Stromal cell of bone marrow (primary cell): ENCODE measurements at places on chromosomes 2 and 18.

- DNase-seq, result no peak
Measured at GRCh38 chr2:10427618-10427949, 20.5 kb downstream of the ODC1 start.

DNA sequence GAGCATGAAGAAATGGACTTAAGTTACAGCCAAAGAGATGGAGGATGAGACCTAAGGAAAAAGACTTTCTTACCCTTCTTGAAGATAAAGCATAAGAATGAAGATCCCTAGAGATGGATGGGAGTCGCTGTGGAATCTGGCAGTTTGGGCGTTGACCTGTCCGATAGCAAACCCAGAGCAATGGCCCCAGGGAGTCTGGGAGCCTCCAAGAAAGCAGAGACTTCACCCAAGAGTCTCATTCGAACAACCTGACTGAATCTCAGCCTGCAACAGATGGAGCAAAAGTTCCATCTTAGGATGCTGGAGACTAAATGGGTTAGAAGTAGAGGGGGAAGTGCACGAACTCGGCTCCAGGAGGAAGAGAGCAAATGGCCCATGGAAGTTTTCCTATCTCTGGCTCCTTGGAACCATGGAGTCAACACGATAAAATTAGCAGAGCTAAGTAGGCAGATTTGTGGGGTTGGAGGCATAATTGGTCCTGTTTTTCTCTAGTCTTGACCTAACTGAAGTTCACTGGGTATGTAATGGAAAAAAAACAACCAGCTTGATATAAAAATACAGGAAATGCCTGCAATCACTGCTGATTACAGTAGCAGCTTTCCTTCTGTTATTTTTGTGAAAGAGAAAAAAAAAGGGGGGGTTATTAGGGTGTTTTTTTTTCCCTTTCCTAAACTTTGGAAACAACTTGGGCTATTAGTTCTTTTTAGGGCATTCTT, 178.4 kb upstream of the EPAS1 start:
- peak; percentile 42 for DNase-seq

DNA sequence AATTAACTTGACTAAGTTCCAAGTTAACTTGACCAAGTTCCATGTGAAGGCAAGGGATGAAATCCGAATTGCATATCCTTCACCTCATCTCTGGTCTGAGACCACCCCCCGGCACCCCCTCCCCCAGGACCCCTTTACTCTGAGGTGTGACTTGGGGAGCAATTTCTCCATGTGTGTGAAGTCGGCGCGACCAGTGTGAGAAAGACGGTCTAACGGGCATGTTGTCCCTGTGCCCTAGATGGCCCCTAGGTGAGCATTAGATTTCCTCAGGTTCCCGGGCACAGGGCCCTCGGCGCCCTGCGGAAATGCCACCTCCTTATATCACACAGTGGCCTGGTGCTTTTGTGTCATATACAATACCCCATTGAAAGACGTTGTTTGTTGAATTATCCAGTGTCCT, 137.1 kb downstream of the CTIF start:
- DNase-seq, result no peak

DNA sequence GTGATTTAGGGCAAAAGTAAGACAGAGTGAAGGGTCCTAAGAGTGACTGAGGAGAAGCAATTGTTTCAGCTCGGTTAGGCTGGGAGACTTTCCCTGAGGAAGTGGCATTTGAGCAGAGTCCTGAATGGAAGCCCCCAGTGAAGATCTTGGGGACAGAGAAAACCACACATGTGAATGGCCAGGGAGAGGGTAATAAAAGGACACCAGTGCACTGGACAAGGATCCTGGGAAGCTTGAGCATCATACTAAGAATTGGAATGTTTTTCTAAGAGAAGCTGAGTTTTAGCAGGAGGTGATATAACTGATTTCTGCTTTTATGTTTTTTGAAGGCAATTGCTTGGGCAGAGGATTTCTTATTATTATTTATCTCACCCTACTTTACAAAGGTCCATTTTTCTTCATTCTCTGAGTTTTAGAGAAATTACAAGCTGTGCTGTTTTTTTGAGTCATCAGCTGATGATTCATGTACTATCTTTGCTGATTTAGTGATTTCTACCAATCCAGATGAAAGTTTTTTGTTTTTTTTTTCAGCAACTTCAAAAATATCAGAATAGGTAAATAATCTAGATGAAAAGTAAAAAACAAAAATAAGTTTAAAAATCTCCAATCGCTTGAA, 43.5 kb downstream of the MFSD6 start:
- no peak for DNase-seq

DNA sequence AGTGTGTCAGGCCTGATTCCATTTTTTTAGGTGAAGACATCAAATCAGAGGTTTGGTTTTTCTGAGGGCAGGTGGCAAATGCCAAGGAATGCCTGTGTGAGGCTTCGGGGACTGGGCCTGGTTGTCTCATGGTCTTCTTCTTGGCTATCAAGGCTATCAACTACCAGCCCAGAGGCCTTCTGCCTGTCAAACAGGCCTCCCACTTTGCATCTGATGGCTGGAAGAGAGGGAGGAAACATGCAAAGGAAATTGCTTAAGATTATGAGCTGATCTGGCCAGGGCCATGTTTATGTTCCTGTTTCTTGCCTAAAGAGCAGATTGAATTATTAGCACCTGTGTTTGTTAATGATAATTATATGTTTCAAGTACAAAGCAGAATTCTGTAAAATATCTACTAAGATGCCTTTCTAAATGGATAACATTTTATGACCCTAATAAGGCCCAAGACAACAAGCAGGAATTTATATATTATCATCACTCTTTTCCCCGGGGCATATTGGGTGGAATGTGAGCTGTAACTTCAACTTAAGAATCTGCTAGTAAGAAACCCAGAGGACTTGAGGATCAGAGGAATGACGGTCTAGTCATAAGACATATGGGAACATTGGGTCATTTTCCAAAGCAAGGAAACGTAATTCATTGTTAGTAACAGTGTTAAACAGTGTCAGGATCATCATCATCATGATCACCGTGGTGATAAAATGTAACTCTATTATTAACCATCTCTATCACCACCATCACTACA, 123.2 kb downstream of the LYPD6B start:
- no peak for DNase-seq

DNA sequence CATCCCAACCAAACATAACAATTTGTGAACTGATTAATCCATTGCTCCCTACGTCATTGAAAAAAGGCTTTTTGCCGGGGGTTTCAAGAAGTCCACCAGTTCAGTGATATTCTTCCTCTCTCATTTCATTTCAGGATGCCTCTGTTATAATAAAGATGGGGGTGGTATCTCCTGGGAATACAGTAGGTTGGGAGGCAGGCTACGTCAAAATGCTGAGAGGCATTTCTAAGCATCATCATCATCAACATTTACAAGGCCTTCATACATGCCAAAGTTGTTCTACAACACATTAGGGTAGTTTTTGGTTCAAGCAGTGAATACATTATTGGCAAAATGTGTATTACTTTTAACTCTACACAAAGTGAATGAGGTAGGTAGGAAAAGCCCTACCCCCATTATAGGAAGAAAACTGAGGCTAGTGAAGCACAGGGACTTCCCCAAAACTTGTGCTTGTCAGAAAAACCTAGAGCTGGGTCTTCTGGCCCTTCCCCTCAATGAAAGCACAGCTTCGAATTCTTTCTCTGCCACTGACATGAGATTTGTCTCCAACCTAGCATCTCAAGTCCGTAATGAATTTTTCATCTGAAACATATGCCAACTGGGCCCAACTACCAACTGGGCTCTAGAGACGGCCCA, 11.3 kb downstream of the OSR1 start:
- no peak for DNase-seq

GRCh38 chr2:111638274-111638877, 245.6 kb downstream of the ANAPC1 start:
- DNase-seq, result no peak

DNA sequence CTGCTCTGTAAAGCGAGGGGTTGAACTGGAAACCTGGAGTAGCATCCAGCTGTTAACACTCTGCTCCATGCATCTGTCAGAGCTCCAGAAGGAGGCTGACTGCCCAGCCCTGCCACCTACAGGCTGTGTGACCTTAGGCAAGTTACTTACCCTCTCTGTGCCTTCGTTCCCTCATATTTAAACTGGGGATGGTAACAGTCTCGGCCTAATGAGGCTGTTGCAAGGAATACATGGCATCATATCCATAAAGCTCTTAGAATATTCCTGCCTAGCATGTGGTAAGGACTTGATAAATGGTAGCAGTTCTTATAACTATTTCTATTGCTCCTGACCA, 80.6 kb downstream of the LRRFIP1 start:
- DNase-seq, result no peak

DNA sequence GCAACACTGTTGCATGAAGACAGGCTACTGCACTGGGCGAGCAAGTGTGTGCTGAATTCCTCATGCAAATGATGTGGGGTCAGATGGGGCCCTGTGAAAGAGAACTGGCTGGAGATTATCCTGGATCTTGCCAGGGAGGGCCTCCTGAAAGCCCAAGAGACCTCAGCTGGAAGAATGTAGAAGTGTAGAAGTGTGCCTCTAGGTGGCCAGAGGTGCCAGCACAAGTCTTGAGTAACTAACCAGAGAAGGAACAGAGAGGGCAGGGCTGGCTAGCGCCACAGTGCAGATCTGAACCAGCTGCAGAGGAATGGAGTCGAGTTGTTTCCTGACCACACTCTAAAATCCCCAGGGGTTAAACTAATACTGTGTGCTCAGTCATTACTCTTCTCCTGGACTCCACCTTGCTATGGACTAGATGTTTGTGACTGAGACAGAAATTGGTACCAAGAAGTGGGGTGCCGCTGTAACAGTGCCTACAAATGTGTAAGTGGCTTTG, 399.3 kb downstream of the LRATD1 start:
- no peak for DNase-seq

DNA sequence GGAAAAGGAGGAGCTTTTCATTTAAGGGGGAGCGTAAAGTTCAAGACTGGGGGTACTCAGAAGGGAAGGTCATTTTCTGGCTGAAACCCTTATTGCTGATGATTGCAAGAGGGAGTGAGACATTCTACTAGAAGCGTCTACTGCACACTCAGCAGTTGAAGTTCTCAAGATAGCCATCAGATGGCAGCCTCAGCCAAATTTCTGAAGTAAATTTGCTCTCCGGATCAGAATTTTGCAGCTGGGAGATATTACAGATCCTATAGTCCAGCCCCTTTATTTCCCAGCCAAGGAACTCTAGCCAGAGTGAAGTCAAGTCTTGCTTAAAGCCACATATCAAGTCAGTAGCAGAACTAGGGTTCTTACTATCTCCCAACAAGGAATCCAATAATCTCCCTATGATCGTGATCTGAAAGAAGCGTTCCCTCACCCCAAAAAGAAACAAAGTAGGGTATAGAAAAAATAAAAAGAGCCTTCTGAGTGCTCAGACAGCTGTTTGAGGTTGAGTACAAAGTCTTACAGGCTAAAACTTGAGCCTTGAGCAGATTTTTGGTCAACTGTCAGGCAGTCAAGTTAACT, 24.0 kb downstream of the RAX start:
- DNase-seq, result peak; percentile 81

- DNase-seq, result no peak
Measured at GRCh38 chr2:20629581-20630171, 21.2 kb downstream of the HS1BP3 start.

DNA sequence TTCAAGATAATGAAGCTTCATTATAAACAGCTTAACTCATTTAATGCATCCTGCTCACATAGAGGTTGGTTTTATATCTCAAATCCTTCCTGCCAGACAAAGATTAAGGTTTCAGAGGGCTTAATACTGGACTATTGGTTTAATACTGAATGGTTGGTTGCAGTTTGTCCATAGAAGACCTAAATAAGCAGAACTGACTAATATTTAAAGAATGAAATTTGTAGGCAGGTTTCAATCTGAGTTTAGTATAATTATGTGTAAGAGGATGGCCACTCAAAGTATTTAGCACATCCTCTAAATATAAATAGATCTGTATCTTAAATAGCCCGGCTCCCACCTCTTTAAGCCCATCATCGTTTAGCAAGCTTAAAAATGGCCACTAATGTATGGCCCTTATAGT, 92.5 kb downstream of the EPB41L5 start:
- DNase-seq, result no peak

DNA sequence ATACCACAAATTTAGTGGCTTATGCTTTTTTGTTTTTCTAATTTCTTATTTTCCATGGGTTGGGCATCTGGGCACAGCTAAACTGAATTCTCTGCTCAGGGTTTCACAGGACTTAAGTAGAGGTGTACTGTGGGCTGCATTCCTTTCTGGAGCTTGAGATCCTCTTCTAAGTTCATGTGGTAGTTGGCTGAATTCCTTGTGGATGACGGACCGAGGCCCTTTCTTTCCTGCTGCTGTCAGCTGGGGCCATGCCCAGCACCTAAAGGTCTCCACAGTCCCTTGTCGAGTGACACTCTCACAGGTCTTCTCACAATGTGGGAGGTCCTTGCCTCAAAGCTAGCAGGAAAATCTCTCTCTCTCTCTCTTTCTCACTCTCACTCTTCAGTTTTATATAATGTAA, 433.5 kb upstream of the LRATD1 start:
- no peak for DNase-seq

DNA sequence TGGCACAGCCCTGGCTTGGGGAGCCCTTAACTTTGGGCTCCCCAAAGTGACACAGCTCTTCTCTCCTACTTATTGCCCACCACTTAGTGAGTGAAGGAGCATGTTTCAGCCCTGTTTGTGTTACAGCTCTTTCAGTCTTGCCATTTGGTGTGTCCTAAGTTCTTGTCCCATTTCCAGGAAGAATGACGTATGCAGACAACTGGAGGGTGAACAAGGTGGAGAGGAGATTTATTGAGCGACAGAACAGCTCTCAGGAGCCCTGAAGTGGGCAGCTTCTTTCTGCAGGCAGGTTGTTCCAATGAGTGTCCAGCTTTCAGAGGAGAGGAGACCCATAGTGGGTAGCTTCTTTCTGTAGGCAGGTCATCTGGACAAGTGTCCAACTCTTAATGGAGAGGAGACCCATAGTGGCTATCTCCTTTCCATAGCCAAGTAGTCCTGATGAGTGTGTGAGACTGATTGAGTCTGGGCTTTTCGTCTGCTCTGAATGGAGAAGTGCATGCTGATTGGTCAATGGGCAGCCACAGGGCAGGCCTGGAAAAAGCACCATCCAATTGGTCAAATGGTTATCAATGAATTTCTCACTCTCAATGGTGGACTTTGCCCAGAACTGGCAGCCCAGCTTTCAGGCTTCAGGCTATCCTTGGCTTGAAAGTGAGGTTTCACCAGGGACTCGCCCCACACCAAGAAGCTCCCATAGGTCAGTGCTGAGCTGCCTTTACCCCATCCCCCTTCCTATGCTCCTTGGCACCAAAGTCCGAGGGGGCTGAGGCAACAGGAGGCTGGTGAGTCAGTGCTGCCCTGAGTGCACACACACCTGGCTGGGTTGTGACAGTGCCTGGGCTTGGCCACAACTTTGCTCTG, 688.2 kb downstream of the NYAP2 start:
- no peak for DNase-seq

DNA sequence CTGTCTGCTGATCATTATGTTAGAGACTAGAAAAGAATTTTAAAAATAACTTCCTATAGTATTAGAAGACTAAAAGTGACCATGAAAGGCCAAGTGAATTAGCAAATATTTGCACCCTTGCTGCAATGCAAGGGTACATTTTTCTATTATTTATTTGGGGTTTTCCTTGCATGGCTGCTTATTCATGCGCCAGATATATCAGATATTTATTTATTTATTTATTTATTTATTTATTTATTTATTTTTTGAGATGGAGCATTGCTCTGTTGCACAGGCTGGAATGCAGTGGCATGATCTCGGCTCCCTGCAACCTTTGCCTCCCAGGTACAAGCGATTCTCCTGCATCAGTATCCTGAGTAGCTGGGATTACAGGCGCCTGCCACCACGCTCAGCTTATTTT, 126.3 kb upstream of the LMAN1 start:
- no peak for DNase-seq
